ENCODE measurements at places on chromosomes 6 and 20. TPM values are rescaled to one million over a fixed set of nuclear protein-coding genes. Genes with fewer than 3 reads are reported as not detected.

Gene IP6K3
- total RNA-seq = 0.13 TPM

Gene LY6G6D
- total RNA-seq = not detected

Gene GPANK1
- 10.5 TPM for total RNA-seq

Gene DYNLT2
- 0.71 TPM for total RNA-seq

Gene DSE
- 116 TPM for total RNA-seq

Gene LINC00237
- not detected for total RNA-seq

Gene COMMD7
- 38.0 TPM for total RNA-seq

Gene RNF182
- total RNA-seq = 1.7 TPM

Gene RHAG
- total RNA-seq = not detected

Gene TULP1
- not detected for total RNA-seq

Gene CGA
- not detected for total RNA-seq
